Lung (tissue), 17 donors: ENCODE measurements at places on chromosomes 1 and 21.
A peak's percentile ranks its signal among the peaks of the same experiment; 100 is the strongest.

- DNase-seq = peak; percentile 39
These were observed 9.5 kb upstream of the TARS2 start for GRCh38 chr1:150477733-150478132.

DNA sequence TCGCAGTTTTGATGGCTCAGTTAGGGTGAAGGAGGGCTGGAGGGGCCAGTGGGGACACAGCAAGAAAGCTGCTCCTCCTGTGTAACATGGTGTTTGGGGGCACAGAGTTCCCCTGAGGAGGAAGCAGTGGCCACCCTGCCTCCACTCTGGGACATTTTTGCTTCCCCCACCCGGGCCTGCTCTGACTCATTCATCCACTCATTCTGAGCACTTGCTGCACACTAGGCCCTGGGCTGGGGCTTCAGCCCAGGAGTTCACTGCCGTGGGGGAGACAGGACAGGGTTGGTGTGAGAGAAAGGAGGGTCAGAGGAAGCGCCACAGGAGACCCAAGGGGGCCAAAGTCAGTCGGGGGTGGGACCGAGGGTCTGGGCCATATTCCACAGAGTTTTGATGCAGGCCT is 41.4 kb upstream of the ACOT11 start:
- no peak for DNase-seq

- no peak for DNase-seq
These were observed 24.9 kb downstream of the VANGL1 start for GRCh38 chr1:115666702-115667101.

GRCh38 chr1:94296018-94296417 is 58.6 kb upstream of the ARHGAP29 start:
- no peak for DNase-seq

GRCh38 chr1:245485996-245486395 is 331.2 kb downstream of the KIF26B start:
- DNase-seq = no peak

- DNase-seq = no peak
These were observed 153.4 kb downstream of the ZC3H11B start for GRCh38 chr1:219459351-219460080.

- peak; percentile 80 for DNase-seq
These were observed 39.5 kb upstream of the UBE2U start for GRCh38 chr1:64163970-64164369.

DNA sequence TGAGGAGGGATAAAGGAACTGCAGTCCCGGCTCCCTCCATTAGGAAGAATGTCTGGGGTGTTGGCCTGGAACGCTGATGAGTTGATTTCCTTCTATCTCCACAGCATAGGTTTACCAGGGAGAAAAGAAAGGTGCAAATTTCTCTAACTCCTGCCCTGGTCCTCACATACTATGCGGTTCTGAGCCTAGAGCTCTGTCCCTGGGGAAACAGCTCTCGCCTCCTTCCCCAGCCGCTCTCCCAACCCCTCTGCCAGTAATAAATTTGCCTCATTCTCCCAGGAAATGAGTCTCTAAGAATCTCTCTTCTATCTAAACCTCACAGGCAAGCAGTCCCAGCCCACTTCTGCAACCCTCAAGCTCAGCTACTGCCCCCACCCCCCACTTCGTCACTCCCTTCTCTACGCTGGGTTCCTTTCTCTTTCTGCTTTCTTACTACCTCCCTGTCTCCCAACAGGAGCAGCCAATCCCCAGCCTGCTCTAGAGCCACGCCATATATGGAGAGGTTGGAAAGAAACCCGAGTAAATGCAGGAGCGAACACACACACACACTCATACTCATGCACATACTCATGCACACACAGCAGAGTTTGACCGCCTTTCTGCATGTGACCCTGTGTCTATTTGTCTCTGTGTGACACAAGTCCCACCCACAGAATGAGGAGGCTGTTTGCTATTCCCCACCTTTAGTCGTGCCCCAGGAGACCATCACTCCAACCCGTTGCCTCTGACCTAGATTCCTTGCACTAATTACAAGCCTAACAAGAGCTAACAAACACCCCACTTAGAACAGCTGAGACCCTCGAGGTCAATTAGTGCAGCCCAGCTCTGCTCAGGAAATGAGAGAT is 13.4 kb downstream of the PLEKHO1 start:
- DNase-seq = peak; percentile 99

- DNase-seq = no peak
These were observed 68.7 kb downstream of the TEX35 start for GRCh38 chr1:178581351-178582303.

DNA sequence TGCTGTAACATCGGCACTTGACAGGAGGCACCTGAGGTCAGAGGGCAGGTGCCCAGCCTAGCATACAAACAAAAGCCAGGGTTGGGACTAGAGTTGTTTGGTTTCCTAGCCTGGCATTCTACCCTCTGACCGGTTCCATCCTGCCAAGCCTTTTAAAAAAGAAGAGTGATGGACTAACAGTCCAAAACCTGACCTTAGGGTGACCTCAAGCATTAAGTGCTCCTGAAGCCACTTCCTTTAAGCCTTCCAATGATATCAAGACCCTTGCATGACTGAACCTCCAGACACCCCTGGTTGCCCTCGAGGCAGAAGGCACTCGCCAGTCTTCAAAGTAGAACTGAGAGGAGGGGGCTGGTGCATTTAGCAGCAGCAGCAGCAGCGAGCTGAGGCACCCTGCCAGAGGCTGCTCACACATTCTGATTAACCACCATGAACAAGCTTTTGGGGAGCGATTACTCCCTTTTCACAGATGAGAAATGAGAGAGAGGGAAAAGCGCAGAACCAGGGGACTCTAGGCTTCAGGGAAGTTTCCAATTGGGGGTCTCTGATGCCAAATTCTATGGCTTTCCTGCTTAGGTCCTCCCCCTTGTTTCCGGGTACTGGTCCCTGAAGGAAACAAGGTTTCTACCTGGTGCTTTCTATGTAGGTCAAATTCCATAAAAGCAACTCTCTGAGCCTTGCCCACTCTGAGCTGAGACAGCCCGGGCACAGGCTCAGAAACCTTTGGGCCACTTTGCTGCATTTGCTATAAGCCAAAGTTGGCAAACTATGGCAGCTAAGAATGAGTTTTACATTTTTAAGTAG is 9.2 kb downstream of the SLC2A1 start:
- DNase-seq = peak; percentile 59

DNA sequence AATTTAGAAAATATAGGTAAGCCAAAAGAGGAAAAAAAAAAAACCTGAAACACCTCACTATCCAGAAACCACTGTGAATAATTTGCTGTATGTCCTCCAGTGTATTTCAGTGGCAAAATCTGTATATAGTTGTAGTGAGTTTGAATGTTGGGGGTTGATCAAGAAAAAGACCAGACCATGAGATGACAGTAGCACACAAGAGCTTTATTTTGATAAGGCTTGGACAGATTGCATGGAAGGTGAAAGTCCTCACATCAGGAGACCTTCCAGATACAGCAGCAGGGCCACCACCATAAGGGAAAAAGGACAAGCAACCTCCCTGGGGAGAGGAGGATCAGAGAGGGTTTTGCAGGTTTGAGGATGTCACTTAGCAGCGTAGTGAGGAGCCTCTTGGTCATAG is 16.2 kb upstream of the C1orf115 start:
- no peak for DNase-seq

GRCh38 chr1:39230261-39231190 is 26.0 kb downstream of the MACF1 start:
- no peak for DNase-seq

DNA sequence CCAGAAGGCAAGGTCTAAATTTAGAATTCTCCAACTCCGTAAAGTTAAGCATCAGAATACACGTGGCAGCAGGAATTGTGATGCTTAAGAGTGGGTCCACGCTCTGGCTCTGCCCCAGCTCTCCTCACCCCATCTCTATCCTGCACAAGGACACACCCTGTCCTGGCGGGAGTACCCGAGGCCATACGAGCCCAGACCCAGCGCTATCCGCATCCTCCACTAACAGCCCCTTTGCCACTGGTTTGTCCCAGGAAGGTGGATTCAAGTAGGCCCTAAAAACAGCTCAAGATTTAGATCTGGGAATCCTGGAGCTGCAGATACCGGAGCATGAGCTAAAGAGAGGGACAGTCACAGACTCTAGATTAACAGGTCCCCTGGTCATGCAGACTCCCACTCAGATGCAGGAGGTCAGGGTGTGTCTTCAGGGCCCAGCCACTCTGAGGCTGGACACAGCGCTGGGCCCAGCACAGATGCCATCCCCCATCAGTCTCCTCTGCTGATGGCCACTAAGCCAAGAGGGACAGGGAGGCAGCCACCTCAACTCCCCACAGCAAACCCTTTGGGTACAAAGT is 393.3 kb downstream of the NPHP4 start:
- no peak for DNase-seq

DNA sequence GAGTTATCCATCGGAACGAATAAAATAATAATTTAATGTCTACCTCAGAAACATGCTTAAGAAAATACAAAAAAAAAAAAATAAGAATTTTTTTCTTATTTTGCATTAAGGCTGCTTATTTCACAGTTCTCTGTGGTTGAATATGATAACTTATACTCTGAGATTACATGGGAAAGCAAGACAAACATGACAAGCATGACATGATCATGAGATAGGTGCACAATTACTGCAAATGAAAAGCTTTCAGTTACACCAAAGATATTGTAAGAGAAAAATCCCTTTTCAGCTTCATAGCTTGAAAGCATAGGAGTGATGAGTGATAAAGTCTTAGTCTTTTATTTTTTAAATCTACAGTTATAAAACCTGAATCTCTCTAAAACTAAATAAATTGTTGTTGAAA is 154.1 kb downstream of the BRINP3 start:
- DNase-seq = no peak

- DNase-seq = no peak
These were observed 46.4 kb downstream of the CACHD1 start for GRCh38 chr1:64516301-64516700.

- DNase-seq = no peak
These were observed 1153.1 kb upstream of the B3GALT2 start for GRCh38 chr1:194339471-194339870.

DNA sequence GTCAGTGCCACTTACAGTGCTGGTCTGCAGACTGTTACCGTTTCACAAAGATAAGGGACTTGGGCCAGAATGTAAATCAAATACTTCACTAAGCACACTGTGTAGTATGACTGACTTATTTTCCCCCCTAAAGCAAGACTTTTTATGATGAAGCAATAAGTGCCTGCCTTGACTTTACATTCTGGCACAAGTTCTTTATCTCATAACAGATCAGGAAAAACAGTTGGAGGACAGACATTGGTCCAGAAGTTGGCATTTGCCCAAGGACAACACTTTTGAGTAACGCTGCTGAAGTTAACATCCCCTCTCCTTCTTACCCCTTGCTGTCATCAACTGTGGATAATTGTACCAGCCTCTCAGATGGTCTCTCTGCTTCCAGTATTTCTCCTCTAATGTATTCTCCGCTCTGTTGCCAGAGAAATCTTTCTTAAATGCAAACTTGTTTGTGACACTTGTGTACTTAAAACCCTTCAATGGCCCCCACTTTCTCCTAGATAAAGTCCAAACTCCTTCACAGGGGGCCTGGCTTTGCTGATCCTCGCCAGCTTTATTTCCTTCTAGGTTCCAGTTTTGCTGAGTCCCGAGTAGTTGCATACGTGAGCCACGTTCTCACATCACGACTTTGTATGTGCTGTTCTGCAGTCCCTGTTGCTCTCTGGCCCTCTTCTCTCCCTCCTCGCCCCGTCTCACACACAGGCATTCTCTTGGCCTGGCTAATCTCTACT is 45.7 kb downstream of the S1PR1 start:
- peak; percentile 56 for DNase-seq
